ENCODE measurements at places on chromosomes 12 and 14. TPM values are rescaled to one million over a fixed set of nuclear protein-coding genes. Genes with fewer than 3 reads are reported as not detected.
A peak's percentile ranks its signal among the peaks of the same experiment; 100 is the strongest.

- no peaks in the 10 kb centered on the region for H3K4me1 ChIP-seq
- H3K4me3 ChIP-seq: no peak overlapping the region
Observed at GRCh38 chr12:111255261-111255660, 113.6 kb downstream of the PHETA1 start.

DNA sequence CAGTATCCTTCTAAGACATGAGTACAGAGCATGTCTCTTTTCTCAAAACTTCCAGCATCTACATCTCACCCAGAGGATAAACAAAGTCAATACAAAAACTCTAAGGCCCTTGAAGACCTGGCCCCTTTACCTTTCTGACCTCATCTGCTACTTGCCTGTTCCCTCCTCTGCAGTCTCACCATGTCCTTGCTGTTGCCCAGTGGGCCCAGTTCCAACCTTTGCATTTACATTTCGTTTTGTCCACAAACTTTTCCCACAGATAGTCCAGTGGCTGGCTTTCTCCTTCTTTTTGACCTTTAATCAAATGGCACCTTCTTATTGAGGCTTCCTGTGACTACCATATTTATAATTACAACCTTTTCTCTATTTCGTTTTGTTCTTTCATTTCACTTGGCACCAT is 1.6 kb downstream of the IRAK4 start:
- H3K27ac ChIP-seq: peak overlapping the region; percentile 97
- H3K4me3 ChIP-seq: peak overlapping the region; percentile 62
- peaks cover 44% of the 10 kb centered on the region for H3K4me1 ChIP-seq
- no peaks in the 10 kb centered on the region for H3K36me3 ChIP-seq
- no peaks in the 10 kb centered on the region for H3K27me3 ChIP-seq

- H3K36me3 ChIP-seq: no peaks in the 10 kb centered on the region
- H3K27ac ChIP-seq: no peak overlapping the region
- H3K27me3 ChIP-seq: no peaks in the 10 kb centered on the region
- H3K4me1 ChIP-seq: peaks cover 35% of the 10 kb centered on the region
Observed at GRCh38 chr14:50233166-50233950, 2.0 kb upstream of the SOS2 start.

GRCh38 chr14:80491131-80491530 is 279.8 kb upstream of the DIO2 start:
- H3K27me3 ChIP-seq: no peaks in the 10 kb centered on the region
- no peak overlapping the region for H3K4me3 ChIP-seq
- no peaks in the 10 kb centered on the region for H3K36me3 ChIP-seq
- DNase-seq: peak; percentile 48

- no peak overlapping the region for H3K27ac ChIP-seq
- no peaks in the 10 kb centered on the region for H3K36me3 ChIP-seq
- DNase-seq: no peak
- no peaks in the 10 kb centered on the region for H3K4me1 ChIP-seq
- H3K4me3 ChIP-seq: no peak overlapping the region
- peaks cover 19% of the 10 kb centered on the region for H3K27me3 ChIP-seq
Observed at GRCh38 chr12:129830796-129831195, 73.0 kb downstream of the TMEM132D start.

GRCh38 chr12:43291516-43291915 is 260.5 kb downstream of the ADAMTS20 start:
- H3K4me3 ChIP-seq: no peak overlapping the region
- no peaks in the 10 kb centered on the region for H3K36me3 ChIP-seq
- no peak overlapping the region for H3K27ac ChIP-seq
- no peaks in the 10 kb centered on the region for H3K27me3 ChIP-seq

HNF1A gene
- polyA plus RNA-seq: 8.2 TPM

GRCh38 chr12:108066583-108067577 is 62.2 kb upstream of the WSCD2 start:
- no peak overlapping the region for H3K4me3 ChIP-seq
- no peak for DNase-seq
- no peaks in the 10 kb centered on the region for H3K27me3 ChIP-seq
- H3K36me3 ChIP-seq: no peaks in the 10 kb centered on the region
- no peaks in the 10 kb centered on the region for H3K4me1 ChIP-seq
- H3K27ac ChIP-seq: no peak overlapping the region

HCAR2 gene
- polyA plus RNA-seq: 3.1 TPM

GRCh38 chr14:104435147-104436046 is 144.2 kb upstream of the C14orf180 start:
- no peaks in the 10 kb centered on the region for H3K36me3 ChIP-seq
- no peaks in the 10 kb centered on the region for H3K27me3 ChIP-seq
- no peak overlapping the region for H3K27ac ChIP-seq
- DNase-seq: peak; percentile 3
- peaks cover 19% of the 10 kb centered on the region for H3K4me1 ChIP-seq

DNA sequence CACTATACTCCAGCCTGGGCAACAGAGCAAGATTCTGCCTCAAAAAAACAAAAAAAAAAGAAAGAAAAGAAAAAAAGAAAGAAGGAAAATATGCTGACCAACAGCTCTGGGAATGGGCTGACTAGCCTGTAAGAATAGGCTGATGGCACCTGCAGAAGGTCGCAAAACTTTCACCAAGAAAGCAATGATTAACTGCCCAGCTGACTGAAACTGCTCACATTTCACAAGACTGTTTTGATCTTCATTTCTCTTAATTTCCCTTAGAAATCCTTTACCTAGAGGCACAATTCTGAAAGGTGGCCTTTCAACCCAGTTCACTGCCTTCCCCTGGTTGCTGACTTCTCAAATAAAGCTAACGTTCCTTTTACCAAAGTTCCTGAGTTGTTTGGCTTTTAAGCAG is 12.4 kb downstream of the BEST3 start:
- H3K27ac ChIP-seq: no peak overlapping the region
- H3K4me1 ChIP-seq: no peaks in the 10 kb centered on the region

TTC9 gene
- polyA plus RNA-seq: 3.1 TPM

TTC7B gene
- polyA plus RNA-seq: 6.8 TPM

DNA sequence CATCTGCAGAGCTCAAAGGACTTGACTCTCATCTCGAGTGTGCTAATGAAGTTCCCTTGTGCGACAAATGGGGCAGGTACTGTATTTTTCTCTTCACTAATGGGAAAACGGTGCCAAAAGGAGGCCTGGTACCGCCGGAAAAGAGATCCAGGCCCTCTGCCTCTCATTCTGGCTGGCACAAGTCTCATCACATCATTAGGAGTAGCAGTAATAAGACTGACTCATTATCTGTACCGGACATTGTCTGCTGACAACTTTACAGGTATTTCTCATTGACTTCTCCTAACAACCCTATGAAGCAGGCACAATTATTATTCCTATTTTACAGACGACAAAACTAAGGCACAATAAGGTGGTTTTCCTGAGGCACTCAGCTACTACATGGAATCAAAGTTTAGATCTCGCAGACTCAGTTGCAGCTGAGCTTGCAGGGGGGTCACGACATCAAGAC is 668 bp downstream of the APPL2 start:
- H3K4me3 ChIP-seq: peak overlapping the region; percentile 95
- H3K27me3 ChIP-seq: no peaks in the 10 kb centered on the region
- no peaks in the 10 kb centered on the region for H3K36me3 ChIP-seq
- H3K4me1 ChIP-seq: peaks cover 55% of the 10 kb centered on the region
- peak overlapping the region; percentile 93 for H3K27ac ChIP-seq
- no peak for DNase-seq

NOS1 gene
- polyA plus RNA-seq: 0.15 TPM

GRCh38 chr14:20690848-20691640 is 2.5 kb downstream of the ANG start:
- peak overlapping the region; percentile 23 for H3K27ac ChIP-seq
- H3K27me3 ChIP-seq: no peaks in the 10 kb centered on the region
- no peak overlapping the region for H3K4me3 ChIP-seq
- peaks cover 41% of the 10 kb centered on the region for H3K4me1 ChIP-seq
- DNase-seq: peak; percentile 45

GRCh38 chr12:57244312-57244696 is 6.7 kb downstream of the STAC3 start:
- no peak for DNase-seq
- peaks cover 49% of the 10 kb centered on the region for H3K4me1 ChIP-seq
- no peak overlapping the region for H3K27ac ChIP-seq
- H3K4me3 ChIP-seq: no peak overlapping the region
- peaks cover 24% of the 10 kb centered on the region for H3K27me3 ChIP-seq

DNA sequence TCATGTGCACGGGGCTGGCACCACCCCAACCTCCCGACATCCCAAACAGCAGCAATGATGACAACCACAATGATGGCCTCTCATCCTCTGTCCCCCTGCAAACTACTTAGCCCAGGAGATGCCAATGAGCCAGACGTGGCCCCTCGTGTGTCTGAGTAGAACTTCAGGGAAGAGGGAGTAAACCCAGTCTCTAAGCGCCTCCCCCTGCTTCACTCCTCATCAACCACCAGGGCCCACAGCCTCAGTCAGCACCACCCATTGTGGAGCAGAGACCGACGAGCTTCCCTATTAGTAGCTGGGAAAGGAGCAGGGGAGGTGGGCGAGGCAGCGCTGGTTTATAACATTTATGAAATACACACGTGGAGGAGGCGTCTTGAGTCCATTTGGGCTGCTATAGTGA is 182.7 kb upstream of the SFSWAP start:
- H3K4me1 ChIP-seq: no peaks in the 10 kb centered on the region
- no peak overlapping the region for H3K27ac ChIP-seq
- H3K36me3 ChIP-seq: no peaks in the 10 kb centered on the region
- H3K4me3 ChIP-seq: no peak overlapping the region
- no peak for DNase-seq

RAPGEF3 gene
- 33.1 TPM for polyA plus RNA-seq

CDH24 gene
- polyA plus RNA-seq: 2.3 TPM

CIDEB gene
- polyA plus RNA-seq: 6.0 TPM

DNA sequence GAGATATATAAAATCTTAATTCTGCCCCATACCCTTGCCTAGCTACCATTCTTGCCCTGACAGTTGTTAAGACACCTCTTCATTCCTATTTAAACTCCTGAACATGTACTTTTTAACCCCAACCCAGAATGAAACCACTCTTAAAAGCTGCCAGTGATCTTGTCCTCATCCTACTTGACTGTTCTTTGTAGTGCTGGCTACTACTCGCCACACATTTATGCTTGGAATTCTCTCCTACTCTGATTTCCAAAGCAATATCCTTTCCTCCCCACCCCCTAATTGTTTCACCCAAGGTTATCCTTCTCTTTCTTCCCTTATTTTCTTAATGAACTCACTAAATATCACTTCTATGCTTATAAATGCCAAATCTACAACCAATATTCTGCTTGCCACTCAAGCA is 4.1 kb downstream of the NFYB start:
- no peak overlapping the region for H3K27ac ChIP-seq
- peaks cover 45% of the 10 kb centered on the region for H3K36me3 ChIP-seq
- peaks cover 28% of the 10 kb centered on the region for H3K4me1 ChIP-seq
- no peak overlapping the region for H3K4me3 ChIP-seq

- no peak for DNase-seq
- no peaks in the 10 kb centered on the region for H3K27me3 ChIP-seq
- peaks cover 62% of the 10 kb centered on the region for H3K36me3 ChIP-seq
Observed at GRCh38 chr12:122503147-122503751, 2.5 kb upstream of the ZCCHC8 start.

TPH2 gene
- polyA plus RNA-seq: not detected

TSPAN31 gene
- polyA plus RNA-seq: 14.7 TPM

- H3K27ac ChIP-seq: no peak overlapping the region
- no peaks in the 10 kb centered on the region for H3K36me3 ChIP-seq
- no peak overlapping the region for H3K4me3 ChIP-seq
- no peak for DNase-seq
Observed at GRCh38 chr12:80867941-80868340, 69.8 kb downstream of the LIN7A start.

ASIC1 gene
- 0.92 TPM for polyA plus RNA-seq

GRCh38 chr14:58866391-58866790 is 228.6 kb downstream of the DACT1 start:
- DNase-seq: no peak
- H3K4me1 ChIP-seq: peaks cover 6% of the 10 kb centered on the region
- H3K36me3 ChIP-seq: no peaks in the 10 kb centered on the region
- H3K4me3 ChIP-seq: no peak overlapping the region
- no peak overlapping the region for H3K27ac ChIP-seq

GRCh38 chr12:78641837-78642423 is 222.6 kb upstream of the SYT1 start:
- no peak overlapping the region for H3K27ac ChIP-seq
- no peak overlapping the region for H3K4me3 ChIP-seq
- no peak for DNase-seq
- no peaks in the 10 kb centered on the region for H3K4me1 ChIP-seq
